ENCODE measurements at places on chromosomes 16 and 17.

DNA sequence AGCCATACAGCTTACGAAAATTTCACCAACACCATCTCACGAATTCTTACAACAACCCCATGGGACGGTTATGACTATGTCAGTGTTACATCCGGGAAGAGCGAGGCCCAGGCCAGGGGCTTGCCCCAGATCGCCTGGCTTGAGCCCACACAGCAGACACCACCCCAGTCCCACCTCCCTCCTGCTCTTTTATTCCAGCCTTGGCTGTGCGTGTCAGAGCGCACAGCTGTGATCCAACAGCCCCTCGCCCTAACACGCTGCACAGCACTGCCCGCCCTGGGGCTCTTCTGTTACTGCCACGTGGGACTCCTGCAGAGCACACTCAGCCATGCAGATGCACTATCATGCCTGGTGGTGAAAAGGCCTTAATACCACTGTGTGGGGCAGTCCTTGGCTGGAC is 127.9 kb downstream of the ENGASE start:
- DNase-seq: no peak

GRCh38 chr17:47929218-47930000 is 12.0 kb upstream of the PNPO start:
- no peak for DNase-seq

GRCh38 chr17:16214190-16215001 is 938 bp downstream of the NCOR1 start:
- no peak for DNase-seq

- DNase-seq: no peak
Observed at GRCh38 chr17:72122765-72123529, 2.1 kb downstream of the SOX9 start.

DNA sequence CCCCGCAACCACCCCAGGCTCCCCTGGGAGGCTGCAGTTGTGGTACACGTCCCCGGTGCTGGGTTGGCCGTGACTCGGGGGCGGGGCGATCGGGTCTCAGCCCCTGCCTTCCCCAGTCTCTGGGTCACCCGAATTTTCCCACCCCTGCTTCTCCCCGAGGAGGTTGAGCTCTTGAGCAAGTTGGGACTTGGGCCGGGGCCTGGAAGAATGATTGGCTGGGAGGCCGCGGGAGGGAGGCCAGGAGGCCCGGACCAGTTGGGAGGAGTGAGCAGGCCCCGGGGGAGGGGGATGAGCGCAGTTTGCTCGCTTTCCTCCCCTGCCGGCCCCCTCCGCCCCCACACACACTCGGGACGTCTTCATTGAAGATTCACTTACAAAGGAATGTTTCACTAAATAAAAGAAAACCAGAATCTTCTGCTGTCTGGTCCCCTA is 4.5 kb upstream of the HEXIM1 start:
- no peak for DNase-seq
